ENCODE measurements at places on chromosomes 7 and 10.

DNA sequence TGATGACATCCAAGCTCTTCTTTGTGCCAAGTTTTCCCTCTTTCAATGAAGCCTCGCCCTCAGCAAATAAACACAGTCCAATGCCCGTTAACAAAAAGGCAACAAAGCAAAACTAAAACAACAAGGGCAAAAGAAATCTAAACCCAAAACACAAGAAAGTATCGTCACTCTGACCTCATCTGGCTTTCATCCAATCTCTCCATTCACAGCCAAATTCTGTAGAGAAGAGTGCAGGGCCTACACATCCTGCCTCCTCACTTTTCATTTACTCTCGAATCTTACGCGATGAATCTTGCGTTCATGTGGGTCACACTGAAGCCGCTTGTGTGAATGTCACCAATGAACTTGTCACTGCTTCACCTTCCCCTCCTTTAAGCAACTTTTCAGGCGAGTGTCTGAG lies 15.9 kb upstream of the AKR1E2 start:
- DNase-seq = no peak

DNA sequence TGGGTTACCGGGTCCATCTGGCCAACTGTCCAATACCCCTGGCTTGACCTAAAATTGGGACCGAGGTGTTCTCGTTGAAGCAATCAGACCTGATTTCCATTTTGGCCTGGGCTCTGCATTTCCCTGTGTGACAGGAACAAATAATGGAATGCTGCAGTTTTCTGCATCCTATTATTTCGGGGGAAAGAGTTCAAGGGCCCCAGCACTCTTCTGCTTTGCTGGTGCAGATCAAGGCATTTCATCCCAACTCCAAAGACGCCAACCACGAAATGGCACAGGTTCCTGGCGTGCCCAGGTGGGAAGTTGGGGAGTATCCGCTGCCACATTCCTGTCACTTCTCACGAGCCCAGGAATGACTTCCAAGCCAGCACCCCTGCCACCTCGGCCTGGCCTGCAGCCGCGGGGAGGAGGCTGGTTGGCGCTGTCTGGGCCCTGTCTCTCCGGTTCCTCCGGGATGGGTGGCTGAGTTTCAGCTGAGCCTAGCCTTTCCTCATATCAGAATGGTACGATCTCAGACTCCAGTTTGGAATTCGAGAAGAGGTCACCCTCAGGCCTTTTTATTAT lies 56.5 kb downstream of the FAM171A1 start:
- no peak for DNase-seq

GRCh38 chr7:31106303-31107105 lies 54.4 kb downstream of the ADCYAP1R1 start:
- DNase-seq = no peak

DNA sequence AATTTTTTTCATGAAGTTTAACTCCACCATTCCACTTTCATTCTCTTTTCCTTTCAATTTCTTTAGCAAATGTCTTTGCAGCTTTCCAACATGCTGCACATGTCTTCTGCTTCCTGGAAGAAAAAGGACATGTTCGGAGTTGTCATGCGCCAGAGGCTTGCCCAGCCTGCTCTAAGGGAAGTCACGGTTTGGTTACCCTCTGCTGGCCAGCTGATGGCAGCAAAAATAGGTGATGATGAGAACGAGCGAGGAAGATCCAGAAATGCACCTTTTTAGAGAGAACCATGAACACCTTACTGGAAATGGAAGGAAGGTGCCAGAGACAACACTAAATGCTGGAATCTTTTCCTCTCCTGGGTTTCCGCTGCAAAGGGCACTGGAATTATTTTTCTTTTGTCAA lies 4.9 kb upstream of the ZSCAN21 start:
- no peak for DNase-seq

DNA sequence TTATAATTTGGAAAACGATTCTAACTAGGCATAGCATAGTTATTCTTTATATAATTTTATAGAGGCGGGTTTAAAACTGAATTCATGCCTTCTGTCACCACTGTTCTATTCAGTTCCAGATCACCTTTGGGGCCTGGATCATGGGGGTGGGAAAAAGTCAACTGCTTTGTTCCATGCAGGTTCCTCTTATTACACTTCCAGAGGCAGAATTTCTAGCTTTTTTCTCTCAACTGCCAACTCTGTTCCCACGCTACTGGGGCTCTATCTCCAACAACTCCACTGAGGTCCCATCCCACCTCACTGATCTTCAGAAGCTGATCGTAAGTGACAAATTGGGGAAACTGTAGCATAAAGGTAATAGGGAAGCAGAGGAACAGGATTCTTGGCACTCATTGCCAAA lies 283.6 kb upstream of the IMMP2L start:
- DNase-seq = no peak

- no peak for DNase-seq
Measured at GRCh38 chr7:20136647-20137046, 80.5 kb downstream of the MACC1 start.

DNA sequence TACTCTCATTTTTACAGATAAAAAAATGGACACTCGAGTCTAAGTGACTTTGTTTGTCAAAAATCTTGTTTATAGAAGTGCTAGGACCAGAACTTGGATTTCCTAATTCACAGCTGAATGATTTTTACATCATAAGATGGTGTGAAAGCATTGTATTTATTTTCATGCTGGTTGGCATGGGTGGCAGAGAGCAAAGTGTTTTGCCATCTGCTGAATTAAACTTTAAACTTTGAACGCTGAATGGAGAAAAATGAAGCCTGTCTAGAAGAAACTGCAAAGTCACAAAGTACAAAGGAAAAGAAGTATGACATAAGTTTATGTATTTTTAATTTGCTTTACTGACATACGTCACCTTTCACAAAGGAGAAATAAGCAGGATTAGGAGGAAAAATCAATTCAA lies 142.0 kb downstream of the NRBF2 start:
- no peak for DNase-seq

GRCh38 chr7:149552799-149553198 lies 55.2 kb upstream of the ZNF746 start:
- no peak for DNase-seq

DNA sequence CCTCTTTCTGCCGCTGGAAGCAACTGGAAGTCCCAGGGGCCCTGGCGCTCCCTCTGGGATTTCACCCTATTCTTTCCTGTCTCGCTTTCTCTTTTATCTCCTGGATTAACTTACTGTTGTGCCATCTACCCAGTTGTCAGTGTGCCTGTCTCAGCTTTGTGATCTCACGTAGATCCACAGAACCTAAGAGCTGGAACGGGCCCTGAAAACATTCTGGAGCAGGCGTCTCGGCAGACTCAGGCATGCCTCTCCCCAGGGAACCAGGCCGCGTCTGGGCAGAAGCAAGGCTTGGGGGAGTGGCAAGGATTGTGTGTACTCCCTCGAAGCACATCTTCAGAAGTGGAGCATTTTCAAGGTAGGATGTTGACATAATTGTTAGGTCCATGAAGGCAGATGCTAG lies 87.2 kb downstream of the KCNMA1 start:
- no peak for DNase-seq
